ENCODE measurements at places on chromosomes 7 and 10.

DNA sequence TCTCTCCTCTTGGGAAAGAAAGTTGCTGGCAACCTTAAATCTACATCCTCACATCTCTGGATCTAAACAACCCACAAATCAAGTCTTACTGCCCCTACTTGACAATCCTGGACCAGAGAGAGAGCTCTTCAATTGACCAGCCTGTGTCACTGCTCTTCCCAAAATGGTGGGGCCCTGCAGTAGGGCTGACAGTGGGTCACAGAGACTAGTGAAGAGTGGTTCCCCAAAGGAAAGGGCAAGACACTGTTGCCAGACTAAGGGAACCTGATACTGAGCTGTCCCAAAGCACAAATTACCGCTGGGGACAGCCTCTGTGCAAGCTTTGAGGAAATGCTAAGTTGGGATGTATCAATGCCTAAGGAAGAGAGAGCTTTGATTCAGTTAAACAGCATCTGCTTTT, 4.5 kb upstream of the GPRIN2 start:
- DNase-seq = no peak
- no peak overlapping the region for H3K27ac ChIP-seq
- H3K27me3 ChIP-seq = peaks cover 7% of the 10 kb centered on the region
- H3K36me3 ChIP-seq = no peaks in the 10 kb centered on the region

DNA sequence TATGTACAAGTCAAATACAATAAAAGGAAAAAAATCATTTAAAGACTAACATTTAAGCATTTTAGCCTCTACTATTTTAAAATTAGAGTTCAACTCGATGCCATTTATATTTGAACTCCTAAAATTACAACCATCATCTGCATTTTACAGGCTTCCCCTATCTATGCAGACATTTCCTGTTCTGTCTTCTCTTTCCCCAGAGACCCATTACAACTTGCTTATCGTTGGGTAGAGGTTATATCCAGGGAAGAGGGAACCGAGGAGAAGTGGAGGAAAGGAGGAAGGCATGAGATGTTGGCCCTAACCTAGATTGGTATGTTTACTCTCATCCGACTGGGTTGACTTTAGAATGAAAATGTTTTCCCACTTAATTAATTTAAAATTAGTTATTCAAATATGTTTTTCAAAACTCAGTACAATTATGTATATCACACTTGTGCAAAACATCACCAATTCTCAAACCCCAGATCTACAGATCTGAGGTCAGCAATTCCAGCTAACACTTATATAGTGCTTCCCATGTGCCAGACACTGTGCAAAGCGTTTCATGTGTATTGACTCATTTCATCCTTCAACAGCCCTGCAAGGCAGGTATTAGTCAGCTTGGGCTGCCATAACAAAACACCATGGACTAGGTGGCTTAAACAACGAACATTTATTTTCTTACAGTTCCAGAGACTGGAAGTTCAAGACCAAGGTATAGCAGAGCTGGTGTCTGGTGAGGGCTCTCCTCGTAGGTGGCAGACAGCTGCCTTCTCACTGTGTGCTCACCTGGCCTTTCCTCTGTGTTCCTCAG, 27.3 kb upstream of the HERPUD2 start:
- H3K27me3 ChIP-seq = no peaks in the 10 kb centered on the region
- H3K27ac ChIP-seq = no peak overlapping the region
- DNase-seq = no peak
- H3K4me3 ChIP-seq = no peak overlapping the region

GRCh38 chr7:158763454-158764033, 58.9 kb upstream of the NCAPG2 start:
- no peak overlapping the region for H3K27ac ChIP-seq
- H3K27me3 ChIP-seq = no peaks in the 10 kb centered on the region
- no peaks in the 10 kb centered on the region for H3K4me1 ChIP-seq
- peaks cover 51% of the 10 kb centered on the region for H3K36me3 ChIP-seq
- H3K4me3 ChIP-seq = no peak overlapping the region
- DNase-seq = no peak

- H3K27ac ChIP-seq = no peak overlapping the region
- no peaks in the 10 kb centered on the region for H3K27me3 ChIP-seq
- H3K4me3 ChIP-seq = no peak overlapping the region
Observed at GRCh38 chr10:130463876-130464364, 327.7 kb downstream of the GLRX3 start.

DNA sequence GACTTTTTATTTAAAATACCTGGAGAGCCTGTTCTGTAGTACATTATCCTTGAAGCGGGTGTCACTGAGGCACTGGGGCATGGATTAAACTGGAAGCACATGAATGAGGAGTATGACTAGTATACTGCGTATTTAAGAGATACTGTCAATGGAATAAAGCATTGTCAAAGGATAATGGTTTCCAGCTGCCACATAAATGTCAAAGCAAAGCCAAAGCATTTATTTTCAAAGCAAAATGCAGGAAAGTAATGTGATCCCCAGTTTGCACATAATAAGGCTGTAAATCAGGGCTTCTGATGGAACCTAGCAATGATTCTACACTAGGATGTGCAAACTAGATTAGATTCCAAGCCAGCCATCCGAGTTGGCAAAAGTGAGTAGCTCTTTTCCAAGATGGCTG, 240.1 kb downstream of the POU6F2 start:
- H3K27me3 ChIP-seq = peaks cover 2% of the 10 kb centered on the region
- H3K4me1 ChIP-seq = no peaks in the 10 kb centered on the region
- H3K4me3 ChIP-seq = no peak overlapping the region
- H3K27ac ChIP-seq = no peak overlapping the region
- no peak for DNase-seq

DNA sequence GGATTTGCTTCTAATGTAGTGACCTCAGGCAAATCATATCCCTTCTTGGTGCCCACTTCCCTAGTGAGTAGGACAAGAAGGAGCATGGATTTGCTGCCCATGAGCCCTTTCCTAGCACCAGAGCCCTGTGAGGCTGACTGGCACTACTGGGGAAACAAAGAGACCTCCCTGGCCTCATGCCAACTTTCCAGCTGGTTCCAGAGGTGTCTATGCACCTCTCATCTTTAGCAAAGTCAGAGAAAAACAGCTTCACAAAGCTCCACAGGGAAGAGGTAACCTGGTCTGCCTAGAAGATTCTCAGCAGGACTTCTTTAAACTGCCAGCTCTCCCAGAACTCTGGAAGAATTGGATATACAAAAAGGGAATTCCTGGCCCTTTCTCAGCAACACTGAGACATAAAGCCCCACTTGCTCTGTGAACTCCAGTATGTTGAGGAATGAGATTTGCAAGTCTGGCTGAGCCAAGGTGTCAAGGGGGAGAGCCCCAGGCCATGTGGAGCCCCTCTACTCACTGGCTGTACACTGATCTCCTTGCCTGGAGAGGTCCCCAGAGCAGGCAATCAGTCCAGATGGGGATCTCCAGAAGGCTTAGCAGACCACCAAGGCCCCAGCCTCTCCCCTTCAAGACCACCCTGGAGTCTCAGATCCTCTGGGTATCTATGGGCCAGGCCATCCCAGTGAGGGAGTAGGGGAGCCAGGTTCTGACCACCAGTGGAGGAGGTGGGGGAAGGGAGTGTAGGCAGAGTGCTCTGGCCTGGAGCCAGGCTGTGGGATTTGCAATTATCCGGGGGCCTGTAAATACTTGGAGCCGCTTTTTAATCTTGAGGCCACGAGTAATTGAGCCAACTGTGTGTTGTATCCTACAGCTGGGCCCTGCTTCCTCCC, 24.4 kb upstream of the RBM20 start:
- H3K27ac ChIP-seq = no peak overlapping the region
- H3K4me3 ChIP-seq = no peak overlapping the region
- no peaks in the 10 kb centered on the region for H3K27me3 ChIP-seq
- no peak for DNase-seq
- no peaks in the 10 kb centered on the region for H3K4me1 ChIP-seq

GRCh38 chr7:29424295-29424983, 139.2 kb upstream of the PRR15 start:
- DNase-seq = no peak
- no peaks in the 10 kb centered on the region for H3K4me1 ChIP-seq
- H3K27me3 ChIP-seq = no peaks in the 10 kb centered on the region
- no peaks in the 10 kb centered on the region for H3K36me3 ChIP-seq
- no peak overlapping the region for H3K27ac ChIP-seq

Data from common myeloid progenitor, CD34-positive (primary cell).